T follicular helper cell (primary cell): ENCODE measurements at places on chromosomes 5 and 9.

GRCh38 chr9:237141-237857 is 22.6 kb downstream of the DOCK8 start:
- DNase-seq, result no peak

- no peak for DNase-seq
These were observed 69.6 kb upstream of the GNAQ start for GRCh38 chr9:78101247-78101646.

DNA sequence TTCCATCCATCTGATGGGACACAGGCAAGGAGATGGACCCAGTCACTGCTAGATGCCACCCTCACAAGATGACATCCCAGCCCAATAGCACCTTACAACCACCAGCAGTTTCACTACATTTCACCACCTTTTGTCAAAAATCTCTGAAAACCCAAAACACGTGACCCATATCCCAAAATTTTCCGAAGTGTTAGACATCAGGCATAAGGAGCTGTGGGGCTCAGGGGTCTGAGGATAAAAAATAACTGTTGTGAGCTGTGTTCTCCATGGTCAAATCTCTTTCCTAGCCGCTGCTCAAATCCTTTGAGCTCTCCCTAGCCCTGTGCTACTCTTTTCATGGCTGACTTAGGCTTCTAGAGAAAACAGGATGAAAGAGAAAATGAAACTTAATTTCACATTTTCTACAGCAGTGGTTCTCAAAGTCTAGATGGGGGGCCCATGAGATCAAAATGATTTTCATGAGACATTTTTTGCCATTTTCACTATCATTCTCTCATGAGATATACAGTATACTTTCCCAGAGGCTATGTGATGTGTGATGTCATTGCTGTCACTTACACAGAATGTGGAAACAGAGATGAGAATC is 40.7 kb downstream of the TIMD4 start:
- no peak for DNase-seq

GRCh38 chr5:133053448-133053847 is 1.6 kb downstream of the HSPA4 start:
- no peak for DNase-seq

GRCh38 chr5:124195411-124195810 is 551.0 kb downstream of the ZNF608 start:
- no peak for DNase-seq

DNA sequence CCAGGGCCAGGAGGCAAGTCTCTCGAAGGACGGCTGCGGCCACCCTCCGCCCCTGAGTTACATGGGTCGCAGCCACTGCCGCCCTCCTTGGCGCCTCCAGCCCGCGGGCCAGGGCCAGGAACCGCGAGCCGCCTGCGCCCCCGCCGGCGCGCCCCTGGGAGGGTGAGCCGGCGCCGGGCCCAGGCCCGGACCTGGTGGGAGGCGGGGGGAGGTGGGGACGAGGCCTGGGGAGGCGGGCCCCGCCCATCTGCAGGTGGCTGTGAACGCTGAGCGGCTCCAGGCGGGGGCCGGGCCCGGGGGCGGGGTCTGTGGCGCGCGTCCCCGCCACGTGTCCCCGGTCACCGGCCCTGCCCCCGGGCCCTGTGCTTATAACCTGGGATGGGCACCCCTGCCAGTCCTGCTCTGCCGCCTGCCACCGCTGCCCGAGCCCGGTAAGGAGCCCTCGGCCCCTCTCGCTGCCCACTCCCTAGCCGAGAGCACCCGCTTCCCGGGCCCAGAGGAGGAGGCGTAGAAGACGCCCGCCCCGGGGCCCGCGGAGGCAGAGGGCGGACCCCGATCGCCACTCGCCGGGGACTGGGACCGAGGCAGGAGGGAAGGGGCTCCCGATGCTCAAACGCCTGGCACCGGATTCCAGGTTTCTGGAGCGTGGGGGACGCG is at the start of gene ASS1:
ASS1 (plus strand) TSS at position 397 of the 657 bp plus-strand sequence. CDS start 7,268 bp downstream, outside the sequence.
- peak; percentile 25 for DNase-seq

DNA sequence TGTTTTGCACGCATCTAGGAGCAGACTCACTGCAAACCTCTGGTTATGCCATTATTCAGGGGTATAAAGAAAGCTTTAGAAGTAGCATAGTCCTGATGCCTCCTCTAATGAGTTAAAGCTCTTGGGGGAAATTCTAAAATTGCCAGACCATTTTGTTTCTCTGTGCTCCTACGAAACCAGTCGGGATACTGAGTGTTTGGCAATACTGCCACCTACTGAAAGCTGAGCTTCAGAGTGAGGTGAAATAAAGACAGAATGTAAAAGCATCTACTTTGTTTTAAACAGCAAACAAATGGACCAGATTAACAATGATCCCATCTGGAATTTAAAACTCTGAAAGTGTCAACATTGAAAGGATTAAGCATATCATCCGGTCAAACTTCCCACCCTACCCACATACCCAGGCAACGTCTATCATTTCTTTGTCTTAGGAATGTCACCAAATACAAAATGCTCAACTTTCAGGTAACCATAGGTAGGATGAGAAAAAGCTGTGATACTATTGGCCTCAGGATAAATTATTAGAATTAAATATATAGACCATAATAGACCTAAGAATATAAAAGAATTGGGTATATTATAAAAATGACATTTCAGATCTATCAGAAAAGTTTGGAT is 77.8 kb upstream of the SHISAL2B start:
- no peak for DNase-seq

DNA sequence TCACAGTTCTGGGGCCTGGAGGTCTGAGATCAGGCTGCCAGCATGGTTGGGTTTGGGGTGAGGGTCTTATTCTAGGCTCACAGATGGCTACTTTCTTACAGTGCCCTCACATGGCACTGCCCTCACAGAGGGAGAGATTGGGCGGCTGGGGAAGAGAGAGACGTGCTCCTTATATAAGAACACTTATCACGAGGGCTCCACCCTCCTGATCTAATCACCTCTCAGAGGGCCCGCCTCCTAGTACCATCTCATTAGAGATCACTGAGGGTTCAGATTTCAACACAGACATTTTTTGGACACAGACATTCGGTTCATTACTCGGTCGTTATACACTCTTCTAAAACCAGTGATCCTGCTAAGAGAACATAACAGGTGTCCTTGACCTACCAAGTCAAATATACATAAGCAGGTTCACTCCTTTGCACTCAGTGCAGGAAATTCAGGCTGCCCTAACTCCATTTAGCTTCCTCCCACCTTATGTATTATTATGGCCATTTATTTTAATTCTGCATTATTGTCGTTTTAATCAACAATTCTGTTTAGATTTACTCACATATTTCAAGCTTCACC is 121.7 kb downstream of the ICE1 start:
- no peak for DNase-seq

- DNase-seq, result no peak
These were observed 6.7 kb downstream of the GCNT1 start for GRCh38 chr9:76465442-76466298.

GRCh38 chr5:63346451-63346850 is 615.8 kb downstream of the HTR1A start:
- no peak for DNase-seq

DNA sequence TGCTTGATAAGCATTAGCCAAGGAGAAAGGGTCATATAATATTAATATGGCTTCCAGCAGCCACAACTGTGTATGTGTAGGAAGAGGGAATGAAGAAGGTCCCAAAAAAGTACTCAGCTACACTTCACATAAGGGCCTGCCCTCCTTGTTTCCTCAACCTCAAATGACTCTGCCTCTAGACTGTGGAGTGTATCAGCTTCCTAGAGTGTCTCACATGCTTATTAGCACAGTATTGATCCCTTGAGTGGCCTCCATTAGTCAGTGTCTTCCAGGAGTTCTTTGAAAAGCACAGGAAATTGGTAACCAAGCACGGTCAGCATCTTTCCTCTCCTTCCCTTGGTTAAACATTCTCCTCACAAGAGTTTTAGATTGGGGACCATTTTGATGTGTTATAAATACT is 190.4 kb upstream of the ATP10B start:
- DNase-seq, result no peak

- DNase-seq, result no peak
These were observed 284.5 kb upstream of the VLDLR start for GRCh38 chr9:2337131-2337530.

- DNase-seq, result no peak
These were observed 180.8 kb downstream of the RASEF start for GRCh38 chr9:82882138-82882537.

DNA sequence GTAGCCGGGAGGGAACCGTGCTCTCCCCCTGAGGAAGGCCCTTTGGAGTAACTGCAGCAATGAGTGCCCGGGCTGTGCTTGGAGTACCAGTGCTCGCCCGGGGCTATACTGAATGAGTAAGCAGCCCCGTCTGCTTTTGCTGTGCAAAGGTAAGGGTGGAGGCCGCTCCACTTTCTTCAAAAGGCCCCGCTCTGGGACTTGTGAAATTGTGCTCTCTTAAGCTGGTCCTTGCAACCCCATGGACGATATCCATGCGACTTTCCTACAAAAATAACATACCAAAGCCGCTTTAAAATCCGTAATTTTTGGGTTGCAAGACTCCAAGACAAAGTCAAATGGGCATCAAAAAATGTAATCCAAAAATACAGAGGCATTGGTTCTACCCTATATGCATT is 578 bp upstream of the TNFAIP8 start:
- DNase-seq, result peak; percentile 37

DNA sequence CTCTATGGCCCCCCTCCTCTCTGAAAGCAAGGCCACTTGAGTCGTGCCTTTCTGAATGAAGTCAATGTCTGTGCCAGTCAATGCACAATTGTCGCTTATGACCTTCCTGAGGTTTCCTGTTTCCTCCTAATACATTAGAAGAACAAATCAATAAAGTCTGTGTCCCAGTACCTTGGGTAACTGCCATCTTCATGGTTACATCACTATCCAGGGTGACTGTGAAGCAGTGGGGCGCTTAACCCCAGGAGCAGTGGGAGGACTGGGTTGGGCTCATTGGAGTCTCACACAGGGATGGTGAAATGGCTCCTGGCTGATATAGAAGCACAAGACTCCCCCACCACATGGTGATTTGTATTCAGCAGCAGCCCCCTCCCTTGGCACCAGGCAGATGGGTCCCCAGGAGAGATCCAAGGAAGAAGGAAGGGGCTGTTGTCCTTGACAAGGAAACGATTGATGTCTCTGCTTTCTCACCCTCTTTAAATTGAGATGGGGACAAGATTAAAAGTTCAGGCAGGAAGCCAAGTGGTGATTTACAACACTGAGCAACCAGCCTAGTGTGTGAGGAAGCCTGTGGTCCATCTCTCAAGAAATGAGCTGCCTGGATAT is 261.9 kb upstream of the ZNF462 start:
- no peak for DNase-seq

DNA sequence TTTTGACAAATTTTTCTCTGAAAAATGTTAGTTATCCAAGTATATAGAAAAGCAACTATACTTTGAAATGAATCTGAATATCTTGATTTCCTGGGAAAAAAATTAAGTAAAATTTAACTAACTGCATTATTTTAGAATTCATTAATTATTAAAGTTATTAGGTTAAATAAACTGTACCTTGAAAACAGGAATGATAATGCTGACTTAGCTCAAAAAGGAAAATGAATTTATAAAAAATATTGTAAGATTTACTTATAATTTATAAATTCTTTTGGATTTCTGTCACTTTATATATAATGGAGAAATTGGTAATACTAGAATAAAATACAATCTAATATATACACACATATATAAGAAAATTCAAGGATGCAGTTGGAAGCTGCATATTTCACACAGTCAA is 36.1 kb upstream of the ACOT12 start:
- no peak for DNase-seq

- no peak for DNase-seq
These were observed 502.4 kb downstream of the GADD45G start for GRCh38 chr9:90107040-90107725.

- DNase-seq, result no peak
These were observed 274.1 kb downstream of the PLK2 start for GRCh38 chr5:58185801-58186200.

GRCh38 chr5:73120222-73121118 is at the start of gene TMEM171:
Gene TMEM171 (plus strand): TSS chr5:73120575. CDS start chr5:73123374, 2,799 bp downstream.
- no peak for DNase-seq

GRCh38 chr5:189976-190365 is 1.3 kb upstream of the LRRC14B start:
- DNase-seq, result no peak

- no peak for DNase-seq
These were observed 22.3 kb upstream of the SNAPC3 start for GRCh38 chr9:15400281-15400941.

DNA sequence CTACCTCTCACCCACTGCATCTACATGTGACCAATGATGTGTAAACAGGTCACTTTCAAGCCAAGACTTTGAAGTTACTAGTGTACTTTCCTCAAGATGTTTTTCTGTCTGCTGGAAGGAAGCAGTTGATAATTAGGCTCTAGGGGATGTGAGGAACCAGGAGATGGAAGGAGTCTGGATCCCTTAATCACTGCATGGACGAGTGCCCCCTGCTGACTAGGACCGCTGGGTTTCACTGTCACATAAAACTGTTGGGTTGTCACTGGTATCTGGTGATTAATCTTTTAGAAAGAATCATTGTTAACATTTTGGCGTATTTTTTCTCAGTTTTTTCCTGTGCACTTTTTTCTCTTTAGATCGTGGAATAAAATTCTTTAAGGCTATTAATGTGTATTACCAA is 79.5 kb downstream of the SREK1 start:
- no peak for DNase-seq

DNA sequence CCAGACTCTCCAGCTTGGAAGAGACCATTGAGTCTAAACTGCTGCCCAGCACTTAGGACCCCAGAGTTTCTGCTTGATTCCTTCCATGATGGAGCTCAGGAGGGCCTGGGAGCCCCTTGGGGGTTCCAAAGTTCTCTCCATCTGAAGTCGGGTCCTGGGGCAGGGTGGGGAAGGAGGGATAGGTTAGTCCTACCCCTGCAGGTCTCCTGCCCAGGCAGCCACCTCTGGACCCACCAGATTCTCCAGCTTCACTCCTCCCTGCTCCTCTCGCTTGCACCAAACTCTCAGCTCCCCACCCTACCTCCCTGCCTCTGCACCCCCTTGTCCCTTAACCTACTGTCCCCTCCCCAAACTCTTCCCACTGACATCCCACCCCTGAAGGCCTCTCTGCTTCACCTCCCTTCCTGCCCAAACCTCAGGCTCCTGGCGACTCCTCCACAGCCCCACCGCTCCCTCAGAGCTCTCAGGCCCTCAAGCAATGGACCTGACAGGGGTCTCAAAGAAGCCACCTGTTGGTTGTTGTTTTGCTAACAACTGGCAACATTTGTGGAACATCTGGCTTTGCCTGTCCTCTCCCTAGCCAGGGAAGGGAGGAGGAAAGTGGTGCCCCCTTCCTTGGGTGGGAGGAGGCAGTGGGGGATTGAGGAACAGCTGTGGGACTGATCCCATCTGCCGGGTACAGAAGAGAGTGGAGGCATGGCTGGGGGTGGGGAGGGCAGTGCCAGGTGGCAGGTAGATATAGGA is 137.5 kb downstream of the RGS3 start:
- DNase-seq, result no peak

- DNase-seq, result no peak
These were observed 404.2 kb downstream of the DNAH5 start for GRCh38 chr5:13540168-13540750.
